ENCODE measurements at places on chromosomes 11 and 22.

- no peak for DNase-seq
Observed at GRCh38 chr11:95435628-95436353, 204.8 kb upstream of the SESN3 start.

DNA sequence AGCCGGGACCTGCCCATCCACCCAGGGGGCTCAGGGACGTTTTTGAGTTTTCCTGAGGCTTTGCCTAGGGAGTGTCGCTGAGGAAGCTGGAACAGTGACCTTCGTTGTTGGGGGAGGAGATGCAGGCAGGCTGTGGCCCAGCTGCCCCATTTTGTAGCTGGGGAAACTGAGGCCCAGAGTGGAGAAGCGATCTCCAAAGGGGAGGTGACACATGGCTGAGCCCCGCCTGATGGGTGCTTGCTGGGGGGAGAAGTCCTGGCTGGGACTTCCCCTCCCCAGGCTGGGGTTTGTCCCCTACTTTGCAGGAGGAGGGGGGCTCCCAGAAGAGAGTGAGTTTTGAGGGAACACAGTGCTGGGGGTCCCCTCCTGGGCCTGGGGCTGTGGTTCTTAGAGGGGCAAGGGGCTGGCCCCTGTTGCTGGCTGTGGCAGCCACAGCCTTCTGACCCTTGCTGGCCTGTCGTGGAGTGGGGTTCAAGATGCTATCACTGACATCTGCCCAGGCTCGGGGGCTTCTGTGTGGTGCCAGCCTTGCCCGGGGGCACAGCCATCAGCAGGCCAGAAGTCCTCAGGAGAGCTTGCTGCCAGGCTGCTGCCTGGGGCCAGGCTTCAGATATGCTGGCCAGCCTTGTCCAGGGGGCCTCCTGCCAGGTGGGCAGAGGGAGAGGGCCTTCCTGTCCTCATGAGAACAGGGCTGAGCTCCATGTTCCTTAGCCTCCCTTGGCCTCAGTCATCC is 21.4 kb downstream of the KCNQ1 start:
- peak; percentile 9 for DNase-seq

GRCh38 chr22:50302041-50302541 is 5.4 kb downstream of the PLXNB2 start:
- peak; percentile 69 for DNase-seq

DNA sequence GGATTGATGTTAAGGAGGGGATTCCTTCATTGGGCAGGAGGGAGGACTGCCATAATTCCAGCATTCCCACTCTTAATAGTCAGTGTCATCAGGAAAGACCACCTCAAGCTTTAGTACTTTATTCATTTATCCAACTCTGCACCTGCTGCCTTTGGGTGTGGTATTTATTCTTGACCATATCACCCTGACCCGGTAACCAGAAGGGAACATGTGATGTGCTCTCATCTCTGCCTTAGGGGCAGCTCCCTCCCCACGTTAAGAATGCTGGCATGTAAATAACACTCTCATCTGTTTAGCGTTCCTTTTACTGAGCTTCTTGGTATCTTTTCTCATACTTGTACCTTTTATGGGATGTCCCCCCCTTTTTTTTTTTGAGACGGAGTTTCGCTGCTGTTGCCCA is 7.7 kb downstream of the CAT start:
- no peak for DNase-seq

- DNase-seq, result peak; percentile 75
Observed at GRCh38 chr22:37492428-37493344, 6.5 kb upstream of the MFNG start.

GRCh38 chr11:14500181-14500651 is 605 bp upstream of the COPB1 start:
- peak; percentile 62 for DNase-seq

GRCh38 chr11:94326947-94327346 is 22.6 kb downstream of the IZUMO1R start:
- DNase-seq, result no peak

DNA sequence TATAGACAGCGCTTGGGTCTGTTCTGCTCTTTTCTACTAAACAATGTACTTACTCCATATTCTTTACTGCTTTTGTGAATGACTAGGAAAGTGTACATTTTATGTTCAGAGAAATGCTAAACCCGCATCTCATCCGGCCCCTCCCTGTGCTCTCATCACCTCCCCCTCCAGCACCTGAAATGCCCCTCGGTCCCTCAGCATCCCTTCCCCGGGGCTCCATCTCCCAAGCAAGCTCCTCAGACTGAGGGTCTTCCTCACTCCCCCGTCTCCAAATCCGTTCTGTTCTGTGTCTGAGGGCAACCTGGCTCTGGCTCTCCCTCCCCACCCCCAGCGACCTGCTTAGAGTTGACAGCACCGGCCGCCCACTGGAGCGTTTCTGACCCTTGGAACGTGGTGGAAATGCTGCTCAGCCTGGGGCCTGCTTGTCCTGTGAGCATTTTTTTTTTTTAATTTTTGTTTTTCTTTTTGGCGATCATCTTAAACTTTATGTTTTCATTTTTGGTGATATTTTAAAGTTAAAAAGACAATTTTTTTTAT is 1.4 kb downstream of the SELENOO start:
- no peak for DNase-seq

DNA sequence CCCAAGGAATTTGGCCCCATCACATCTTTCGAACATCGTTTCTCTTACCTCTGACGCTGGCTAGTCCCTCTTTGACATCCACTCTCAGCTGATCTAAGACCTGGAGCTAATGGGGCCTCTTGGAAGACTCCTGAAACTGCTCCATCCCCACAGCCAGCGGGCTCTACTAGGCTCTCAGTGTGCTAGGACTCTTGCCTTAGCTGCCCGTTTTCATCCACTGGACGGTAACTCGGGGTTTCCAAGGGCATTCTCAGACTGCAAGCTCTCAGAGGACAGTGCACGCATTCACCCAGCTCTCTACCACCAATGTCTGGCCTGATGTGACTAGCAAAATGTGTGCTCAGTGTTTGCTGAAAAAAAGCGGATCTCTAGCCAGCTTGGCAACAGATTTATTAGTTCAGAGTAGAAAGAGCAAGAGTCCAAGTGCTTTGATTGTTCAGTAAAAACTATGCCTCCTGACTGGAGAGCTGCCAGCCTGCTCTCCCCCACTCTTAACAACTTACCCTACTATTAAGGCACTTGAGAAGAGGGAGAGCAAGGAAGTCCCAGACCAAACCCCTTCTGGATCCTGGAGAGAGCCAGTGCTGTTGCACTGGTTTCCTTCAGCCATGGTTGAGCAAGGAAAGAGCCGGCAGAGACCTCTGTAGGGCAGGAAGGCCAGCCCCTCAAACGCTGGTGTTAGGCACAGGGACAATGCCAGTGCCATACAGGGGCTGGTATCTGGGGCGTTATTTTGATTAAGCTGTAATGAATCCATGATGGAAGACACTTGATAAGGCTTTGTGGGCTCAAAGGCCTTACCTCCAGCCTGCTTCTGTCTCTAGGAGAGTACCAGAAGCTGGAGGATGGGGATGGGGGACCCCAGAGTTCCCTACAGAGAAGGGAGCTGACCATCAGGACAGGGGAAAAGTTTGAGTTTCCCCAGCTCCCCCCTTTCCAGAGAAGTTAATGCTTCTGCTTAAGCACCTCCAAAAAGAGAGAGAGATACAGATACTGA is 9.2 kb downstream of the RELA start:
- DNase-seq, result no peak

GRCh38 chr22:48236261-48236660 is 1473.8 kb downstream of the TBC1D22A start:
- DNase-seq, result no peak

GRCh38 chr22:16960220-16960883 is 47.7 kb downstream of the GAB4 start:
- DNase-seq, result peak; percentile 4

DNA sequence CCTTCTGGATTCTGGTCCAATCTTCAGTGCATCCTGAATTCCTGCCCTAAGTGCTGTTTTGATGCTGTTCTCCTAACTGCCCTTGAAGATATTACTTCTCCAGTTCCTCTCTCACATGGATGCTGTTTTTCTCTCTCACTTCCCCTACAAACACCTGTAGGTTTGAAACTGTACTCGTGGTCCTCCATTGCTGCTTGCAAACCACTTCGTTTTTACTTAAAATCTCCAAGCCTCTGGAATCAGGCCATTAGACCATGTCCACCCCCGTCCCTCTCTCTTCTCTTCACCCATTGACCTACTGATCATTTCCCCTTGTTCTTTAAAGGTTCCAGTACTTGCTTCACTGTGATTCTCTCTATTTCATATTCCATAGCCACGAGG is 988.1 kb downstream of the NTM start:
- no peak for DNase-seq

GRCh38 chr11:66543263-66544107 is 2.4 kb downstream of the ZDHHC24 start:
- no peak for DNase-seq

GRCh38 chr11:14891143-14892035 is 642 bp downstream of the CYP2R1 start:
- DNase-seq, result peak; percentile 94

Data from GM03348 (cell line).